ENCODE measurements at places on chromosomes 16 and 17.

GRCh38 chr16:50037662-50038220, 12.7 kb downstream of the CNEP1R1 start:
- no peak for DNase-seq

DNA sequence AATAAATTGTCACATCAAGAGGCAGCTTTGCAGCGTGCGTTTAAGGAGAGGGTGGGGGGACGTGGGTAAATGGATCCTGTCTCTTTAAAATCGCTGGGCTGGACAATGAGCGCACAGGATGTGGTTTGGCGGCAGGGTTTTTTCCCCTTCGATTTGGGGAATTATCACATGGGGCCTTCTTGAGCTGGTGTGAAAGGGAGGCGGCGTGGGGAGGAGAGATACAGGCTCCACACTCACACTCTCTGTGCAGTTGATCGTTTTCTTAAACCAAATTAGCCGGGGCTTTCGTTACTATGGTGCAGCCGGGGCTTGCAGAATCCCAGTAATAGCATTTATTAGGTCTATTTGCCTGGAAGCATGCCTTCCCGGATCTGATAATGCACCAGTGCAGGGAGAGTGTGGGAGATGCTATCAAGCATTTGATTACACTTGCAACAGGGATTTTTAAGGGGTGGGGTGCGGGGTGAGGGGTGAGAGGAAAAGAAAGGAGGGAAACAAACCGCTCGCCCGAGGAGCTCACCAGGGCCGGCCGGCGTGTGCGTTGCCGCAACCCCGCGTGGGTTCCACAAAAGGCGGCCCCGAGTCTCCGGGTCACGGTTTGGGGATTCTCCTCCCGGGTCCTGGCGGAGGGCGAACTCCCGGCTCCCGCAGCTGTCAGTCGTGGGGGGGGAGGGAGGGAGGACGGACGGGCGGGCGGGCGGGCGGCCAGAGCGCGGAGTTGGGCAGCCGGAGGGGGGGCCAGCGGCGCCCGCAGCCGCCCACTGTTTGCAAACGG, 58.8 kb upstream of the GSE1 start:
- peak; percentile 75 for DNase-seq

GRCh38 chr16:24102209-24102660, 153.9 kb upstream of the CACNG3 start:
- no peak for DNase-seq

DNA sequence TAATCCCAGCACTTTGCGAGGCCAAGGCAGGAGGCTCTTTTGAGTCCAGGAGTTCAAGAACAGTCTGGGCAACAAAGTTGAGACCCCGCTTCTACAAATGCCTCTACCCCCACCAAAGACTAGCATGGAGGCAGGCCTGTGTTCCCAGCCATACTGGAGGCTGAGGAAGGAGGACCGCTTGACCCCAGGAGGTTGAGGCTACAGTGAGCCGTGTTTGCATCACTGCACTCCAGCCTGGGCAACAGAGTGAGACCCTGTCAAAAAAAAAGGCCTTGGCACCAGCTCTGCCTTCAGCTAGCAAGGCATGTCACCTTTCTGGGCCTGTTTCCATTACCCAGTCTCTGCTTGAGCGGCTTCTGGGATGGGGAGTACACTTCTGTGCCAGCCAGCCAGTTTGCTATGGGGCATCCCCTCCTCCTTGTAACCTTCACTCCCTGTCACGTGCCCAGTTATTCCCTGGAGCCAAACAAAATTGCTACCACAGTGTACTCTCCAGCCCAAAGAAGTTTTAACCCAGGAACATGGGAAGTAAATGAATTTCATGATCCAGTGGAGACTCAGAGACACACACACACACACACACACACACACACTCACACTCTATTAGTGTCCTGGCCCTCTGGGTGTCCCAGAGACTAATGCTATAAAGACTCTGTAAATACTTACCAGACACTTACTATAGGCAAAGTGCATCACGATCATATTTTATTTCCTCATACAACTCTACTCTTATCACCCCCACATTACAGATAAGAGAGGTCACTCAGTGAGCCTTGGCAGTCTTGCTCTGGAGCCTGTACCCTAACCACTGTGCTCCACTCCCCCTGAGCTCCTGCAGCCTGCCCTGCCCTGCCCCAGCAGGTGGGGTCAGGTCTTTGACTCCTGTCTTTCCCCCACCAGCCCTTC, 2.5 kb downstream of the CISD3 start:
- DNase-seq = no peak

GRCh38 chr17:59372138-59372751, 40.8 kb downstream of the YPEL2 start:
- no peak for DNase-seq

- peak; percentile 91 for DNase-seq
Measured at GRCh38 chr17:39461113-39461925, at the start of gene CDK12. Gene CDK12, plus strand, starts transcription at chr17:39461486. Its CDS starts 586 bp downstream, at chr17:39462072.

GRCh38 chr16:68539711-68540239, 684 bp downstream of the ZFP90 start:
- DNase-seq = no peak

GRCh38 chr16:82808036-82808435, 181.3 kb downstream of the CDH13 start:
- DNase-seq = no peak

GRCh38 chr16:88713568-88714419, 7.5 kb downstream of the CTU2 start:
- DNase-seq = no peak

DNA sequence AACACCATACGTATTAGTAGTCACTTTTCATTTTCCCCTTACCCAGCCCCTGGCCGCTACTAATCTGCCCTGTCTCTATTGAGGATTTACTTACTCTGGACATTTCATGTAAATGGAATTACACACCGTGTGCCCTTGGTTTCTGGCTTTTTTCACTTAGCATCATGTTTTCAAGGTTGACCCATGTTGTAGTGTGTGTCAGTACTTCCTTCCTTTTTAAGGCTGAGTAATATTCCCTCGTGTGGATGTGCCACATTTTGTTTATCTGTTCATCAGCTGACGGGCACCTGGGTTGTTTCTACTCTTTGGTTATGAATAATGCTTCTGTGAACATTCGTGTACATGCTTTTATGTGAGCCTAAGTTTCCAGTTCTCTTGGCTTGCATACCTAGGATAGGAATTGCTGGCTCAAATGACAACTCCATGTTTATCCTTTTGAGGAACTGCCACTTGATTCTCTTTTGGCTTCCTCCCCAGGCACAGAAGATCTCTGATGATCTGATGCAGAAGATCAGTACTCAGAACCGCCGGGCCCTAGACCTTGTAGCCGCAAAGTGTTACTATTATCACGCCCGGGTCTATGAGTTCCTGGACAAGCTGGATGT, 7.7 kb downstream of the PSMD3 start:
- DNase-seq = no peak

DNA sequence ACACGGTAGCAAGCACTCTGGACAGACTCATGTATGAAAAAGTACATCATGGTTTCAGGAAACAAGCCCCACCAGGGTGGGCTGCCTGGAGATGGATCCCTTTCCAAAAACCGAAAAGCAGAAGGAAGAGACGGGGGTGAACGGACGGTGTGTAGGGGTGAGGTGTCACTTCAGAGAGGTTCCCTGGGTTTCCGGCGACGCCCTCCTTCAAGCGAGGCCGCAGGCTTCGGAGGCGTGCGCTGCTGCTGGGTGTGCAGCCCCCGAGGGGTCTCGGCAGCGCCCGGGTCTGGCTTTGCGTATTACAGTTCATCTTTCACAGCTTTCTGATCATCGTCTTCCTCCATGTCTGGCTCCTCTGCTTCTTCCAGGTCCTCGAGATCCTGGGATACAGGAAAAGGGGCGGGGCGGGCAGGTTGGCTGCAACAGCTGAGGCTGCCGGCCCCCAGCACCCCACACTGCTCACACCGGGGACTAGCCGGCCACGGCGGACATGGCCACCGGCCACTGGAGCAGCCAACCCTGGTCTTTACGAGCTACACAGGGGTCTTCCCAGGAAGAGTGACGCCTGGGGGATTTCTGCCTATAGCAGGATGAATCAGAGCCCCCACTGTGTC, 9.0 kb upstream of the PPP1R27 start:
- DNase-seq = no peak

DNA sequence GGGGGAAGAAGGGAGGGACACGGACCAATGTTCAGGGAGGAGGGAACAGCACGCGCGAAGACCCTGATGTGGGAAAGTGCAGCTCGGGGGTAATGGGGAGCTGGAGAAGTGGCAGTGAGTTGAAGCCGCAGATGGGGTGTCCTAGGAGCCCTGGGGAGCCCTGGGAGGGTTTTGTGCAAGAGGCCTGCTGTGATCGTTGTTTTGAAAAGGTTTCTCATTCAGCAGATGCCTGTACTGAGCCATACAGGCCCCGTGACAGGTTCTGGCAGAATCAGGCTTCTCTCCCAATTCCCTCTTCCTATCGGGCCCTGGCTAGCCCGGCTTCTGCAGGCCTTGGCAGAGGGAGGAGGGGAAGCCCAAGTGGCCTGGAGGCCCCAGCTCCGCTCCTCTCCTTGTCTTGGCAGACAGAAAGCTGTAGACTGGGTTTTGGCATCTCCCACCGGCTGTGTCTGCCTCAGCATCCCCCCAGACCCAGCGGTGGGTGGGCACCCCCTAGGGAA, 38.4 kb upstream of the EMP2 start:
- DNase-seq = no peak

DNA sequence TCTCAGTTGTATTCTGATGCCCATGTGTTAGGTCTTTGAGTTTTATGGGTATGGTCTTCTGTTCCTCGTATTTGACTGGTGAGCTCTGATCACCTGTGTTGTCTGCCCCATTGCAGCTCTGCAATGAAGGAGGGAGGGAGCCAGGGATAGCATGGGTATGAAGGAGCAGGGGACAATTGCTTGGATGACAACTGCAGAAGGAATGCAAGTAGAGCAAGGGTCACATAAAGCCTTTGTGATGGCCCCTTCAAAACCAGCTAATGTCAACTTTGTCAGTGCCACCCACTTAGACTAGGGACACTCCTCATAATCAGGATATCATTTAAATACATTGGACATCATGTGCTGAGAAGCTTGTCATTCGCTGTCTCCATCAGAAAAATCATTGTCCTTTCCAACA, 152.7 kb upstream of the MAF start:
- DNase-seq = no peak

- DNase-seq = peak; percentile 50
Measured at GRCh38 chr17:80861892-80862291, 129.7 kb upstream of the CHMP6 start.

GRCh38 chr17:21551081-21551881, 141.0 kb upstream of the KCNJ18 start:
- DNase-seq = peak; percentile 69

DNA sequence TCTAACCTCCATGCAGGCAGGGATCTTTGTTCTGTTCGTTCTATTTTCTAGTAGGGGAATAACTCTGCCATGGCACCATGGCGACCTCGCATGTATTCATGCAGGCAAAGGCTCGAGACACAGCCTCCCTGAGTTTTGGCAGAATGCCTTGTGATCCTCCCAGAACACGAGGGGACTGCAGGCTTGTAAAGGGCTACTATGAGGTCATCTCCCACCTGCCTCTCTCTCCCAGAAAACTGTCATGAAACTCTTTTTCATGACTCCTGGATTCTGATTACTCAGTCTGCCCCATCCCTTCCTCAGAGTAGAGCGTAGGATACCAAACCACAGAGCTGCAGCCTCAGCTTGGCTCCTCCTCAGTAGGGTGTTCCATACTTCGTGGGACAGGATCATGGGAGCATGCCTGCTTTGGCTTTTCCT, 64.3 kb downstream of the IGF2BP1 start:
- DNase-seq = no peak

- no peak for DNase-seq
Measured at GRCh38 chr17:44536090-44536953, 21.0 kb upstream of the FZD2 start.

DNA sequence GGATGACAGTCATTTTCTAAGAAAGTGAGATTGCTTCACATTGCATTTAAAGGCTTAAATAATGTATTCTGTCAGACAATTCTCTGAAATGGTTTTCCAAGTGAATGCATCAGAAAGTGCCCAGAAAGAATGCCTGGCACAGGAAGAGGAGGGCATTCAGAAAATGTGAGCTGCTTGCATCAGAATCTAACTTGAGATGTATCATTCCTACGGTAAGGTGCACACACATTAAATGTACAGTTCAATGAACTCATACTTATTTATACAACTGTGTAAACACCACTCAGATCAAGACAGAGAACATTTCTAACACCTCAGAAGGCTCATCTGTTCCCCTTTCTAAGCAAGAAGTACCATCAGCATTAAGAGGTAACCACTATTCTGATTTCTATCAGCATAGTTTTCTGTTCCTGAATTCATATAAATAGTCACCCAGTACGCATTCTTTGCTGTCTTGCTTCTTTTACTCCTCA, 638.0 kb downstream of the MAF start:
- peak; percentile 6 for DNase-seq

GRCh38 chr16:31452631-31453106, 6.6 kb upstream of the ARMC5 start:
- no peak for DNase-seq

DNA sequence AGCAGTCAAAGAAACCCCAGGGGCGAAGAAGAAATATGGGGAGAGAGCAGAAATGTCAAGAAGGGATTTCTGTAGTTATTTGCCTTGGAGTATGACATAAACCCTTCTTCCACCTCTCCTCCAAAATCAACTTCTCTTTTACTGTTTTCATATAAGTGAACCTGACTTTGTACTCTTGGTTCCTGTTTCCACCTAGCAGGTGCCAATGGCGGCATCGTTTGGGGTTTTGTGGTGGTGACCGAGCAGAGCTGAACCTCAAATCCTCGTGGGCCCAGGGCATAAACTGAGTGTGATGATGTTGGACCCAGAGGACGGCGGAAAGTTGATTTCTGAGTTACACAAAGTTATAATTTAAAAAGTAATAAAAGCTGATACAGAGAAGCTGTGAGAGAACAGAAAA, 39.6 kb upstream of the PSMD7 start:
- no peak for DNase-seq

DNA sequence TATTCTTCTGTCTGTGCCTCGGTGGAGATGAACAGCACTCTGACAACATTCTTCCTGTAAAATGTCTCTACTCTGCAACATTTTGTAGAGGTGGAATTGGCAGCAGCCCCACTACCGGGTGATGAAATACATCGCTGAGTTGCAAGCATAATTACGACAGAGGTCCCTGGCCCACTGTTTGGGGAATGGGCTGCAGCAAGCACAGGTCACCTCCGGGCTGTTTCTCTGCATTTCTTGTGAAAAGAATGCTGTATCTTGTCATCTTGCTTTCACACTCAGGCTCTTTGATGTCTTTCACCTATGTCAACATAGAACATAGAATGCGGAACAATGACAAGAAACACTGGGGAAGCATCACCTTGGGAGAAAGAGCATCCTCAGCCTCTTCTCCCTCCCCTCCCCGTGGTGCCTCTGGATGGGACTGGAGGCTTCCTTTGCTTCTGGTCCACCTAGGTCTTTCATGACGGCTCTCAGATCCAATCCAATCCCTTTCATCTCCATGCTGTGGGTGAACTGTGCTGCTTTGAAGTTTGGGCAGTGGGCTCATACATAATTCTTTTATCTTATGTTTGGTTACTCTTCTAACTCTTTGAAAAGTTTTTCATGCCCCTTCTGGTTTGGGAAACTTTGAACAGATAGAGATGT, 265.0 kb downstream of the PHKB start:
- DNase-seq = no peak
